ENCODE measurements at places on chromosomes 1 and 21.

DNA sequence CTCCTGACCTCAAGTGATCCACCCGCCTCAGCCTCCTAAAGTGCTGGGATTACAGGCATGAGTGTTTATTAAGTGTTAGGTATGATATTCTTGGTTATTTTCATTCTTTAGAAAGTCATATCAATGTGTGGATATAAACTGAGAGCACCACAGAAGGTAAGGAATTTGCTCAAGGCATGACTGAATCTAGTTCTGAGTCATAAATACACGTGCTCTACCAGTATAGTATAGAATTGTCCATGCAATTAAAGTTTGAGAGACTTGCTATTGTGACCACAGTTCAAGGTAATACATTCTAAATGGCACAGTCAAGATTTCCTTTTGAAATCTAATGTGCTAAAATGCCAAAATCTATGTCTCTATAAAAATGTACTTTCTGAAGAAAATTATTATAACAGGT lies 401.1 kb upstream of the CHRM3 start:
- DNase-seq = no peak

DNA sequence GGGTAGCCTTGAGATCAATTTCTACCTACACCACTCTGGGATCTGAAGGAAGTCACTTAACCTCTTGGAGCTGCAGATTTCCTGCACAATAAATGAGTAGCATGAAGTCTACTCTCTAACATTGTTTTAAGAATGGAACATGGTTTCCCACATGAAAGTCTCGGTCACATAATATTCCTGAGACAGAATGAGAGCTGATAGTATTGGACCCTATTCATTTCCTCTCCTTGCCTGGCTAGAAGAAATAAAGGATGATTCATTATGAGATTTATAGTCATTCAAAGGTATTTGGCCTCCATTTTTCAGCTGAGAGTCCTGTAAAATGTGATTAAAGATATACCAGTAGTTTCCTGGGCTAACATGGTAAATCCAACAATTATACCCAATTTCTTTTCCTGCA lies 56.7 kb downstream of the ARHGAP29 start:
- DNase-seq = no peak

GRCh38 chr1:116538544-116538943 lies 32.3 kb downstream of the CD58 start:
- no peak for DNase-seq

GRCh38 chr1:34306568-34306967 lies 129.9 kb downstream of the C1orf94 start:
- DNase-seq = no peak

DNA sequence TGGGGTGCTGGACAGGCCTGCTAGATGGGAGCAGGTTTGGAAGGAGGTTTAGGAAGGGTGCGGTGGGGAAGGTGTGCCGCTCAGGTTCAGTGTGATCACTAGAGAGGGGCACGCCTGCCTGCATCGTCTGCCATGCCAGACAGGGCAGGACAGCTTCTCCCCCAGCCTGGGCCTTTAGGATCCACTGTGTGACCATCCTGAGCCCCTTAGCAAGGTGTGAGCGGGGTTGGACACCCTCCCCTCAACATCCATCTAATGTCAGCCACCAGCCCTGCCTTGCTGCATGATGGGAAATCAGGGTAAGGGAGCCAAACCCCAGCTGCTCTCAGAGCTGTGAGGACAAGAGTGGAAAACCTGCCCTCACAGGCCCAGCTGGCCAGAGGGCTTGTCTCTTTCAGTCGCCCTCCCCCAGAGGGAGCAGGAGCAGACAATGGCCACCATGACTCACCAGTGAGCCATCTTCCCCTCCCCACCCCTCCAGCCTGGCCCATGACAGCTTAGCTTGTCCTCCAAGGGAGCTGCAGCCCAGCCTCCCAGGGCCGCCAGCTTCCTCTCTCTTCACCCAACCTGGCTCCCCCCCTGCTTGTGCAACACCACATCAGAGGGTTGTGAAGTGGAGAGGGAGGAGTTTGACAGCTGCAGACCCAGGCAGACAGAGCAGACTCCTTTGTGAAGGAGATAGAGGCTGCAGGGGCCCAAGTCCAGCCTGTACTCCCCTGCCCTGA lies 37.0 kb downstream of the NUAK2 start:
- DNase-seq = peak; percentile 96

- no peak for DNase-seq
Observed at GRCh38 chr1:204511366-204511765, 4.8 kb upstream of the MDM4 start.

DNA sequence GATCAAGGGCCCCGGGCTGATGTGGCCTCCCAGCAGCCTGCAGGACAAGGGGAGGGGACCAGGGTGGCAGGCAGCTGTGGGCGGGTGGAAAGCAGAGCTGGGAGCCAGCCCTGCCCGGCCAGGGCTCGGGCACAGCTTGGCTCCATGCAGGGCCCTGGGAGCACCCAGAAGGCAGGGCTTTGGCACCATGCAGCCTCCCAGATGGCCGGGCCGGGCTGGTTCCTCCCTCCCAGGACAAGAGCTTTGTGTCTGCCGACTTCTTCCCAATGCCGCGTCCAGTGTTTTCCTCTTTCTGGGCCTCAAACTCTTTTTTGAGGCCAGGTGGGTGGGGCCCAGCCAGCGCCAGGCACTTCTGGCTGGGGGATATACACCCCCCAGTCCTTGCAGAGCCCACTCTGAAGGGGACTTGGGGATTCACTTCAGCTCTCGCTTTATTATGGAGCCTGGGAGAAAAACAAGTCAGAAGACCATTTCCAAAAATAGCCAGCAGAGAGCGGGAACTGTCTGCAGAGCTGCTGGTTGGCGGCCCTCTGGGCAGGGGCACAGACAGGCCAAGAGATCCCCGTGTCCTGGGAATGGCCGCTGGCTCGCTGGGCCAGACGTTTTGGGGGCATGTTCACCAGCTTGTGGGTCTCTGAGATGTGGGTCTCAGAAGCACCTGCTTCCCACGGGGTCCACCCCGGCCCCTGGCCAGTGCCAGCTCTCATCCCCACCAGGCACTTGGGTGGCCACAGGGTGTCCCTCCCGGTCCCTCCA lies 103.8 kb upstream of the ARHGEF16 start:
- no peak for DNase-seq

DNA sequence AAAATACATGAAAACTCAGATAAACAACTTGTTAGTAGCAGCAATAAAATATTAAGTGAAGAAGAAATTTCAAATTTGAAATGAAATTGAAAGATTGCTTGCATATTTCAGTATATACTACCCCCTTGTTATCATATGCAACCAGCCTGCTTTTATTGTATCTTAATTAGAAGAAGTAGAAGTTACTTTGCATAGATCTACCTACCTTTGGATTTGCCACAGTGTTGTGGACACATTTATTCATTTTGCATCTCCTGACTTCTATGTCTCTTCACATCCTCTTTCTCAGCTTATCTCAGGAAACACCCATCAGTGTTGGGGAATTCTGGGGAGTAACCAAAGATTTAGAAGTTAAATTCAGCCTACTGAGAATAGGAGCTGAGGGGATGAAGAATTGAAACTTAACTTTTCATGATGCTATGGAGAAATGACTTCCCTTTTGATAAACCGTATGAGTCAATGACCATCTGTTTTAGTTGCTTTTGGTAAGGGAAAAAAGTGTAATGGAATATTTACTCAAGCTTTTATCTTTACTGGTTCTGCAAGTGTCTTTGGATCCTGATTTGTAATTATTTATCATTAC lies 96.9 kb downstream of the RGL1 start:
- DNase-seq = no peak

DNA sequence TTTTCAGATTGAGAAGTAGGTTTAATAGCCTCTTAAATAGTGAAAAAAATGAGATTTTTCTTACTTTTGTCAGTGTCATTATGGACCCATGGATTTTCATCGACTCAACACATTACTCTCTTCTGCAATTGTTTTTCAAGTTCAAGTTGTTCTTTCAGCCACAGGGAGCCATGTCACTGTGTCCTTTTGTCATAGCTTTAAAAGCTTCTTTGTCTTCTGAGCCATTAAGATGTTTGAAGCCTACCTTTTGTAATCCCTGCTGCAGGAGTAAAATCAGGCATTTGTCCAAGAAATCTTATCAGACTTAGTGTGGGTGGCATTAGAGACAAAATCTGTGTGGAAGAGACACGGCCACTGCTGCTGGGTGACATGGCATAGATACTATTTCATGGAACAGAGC lies 92.8 kb upstream of the ZP4 start:
- no peak for DNase-seq

DNA sequence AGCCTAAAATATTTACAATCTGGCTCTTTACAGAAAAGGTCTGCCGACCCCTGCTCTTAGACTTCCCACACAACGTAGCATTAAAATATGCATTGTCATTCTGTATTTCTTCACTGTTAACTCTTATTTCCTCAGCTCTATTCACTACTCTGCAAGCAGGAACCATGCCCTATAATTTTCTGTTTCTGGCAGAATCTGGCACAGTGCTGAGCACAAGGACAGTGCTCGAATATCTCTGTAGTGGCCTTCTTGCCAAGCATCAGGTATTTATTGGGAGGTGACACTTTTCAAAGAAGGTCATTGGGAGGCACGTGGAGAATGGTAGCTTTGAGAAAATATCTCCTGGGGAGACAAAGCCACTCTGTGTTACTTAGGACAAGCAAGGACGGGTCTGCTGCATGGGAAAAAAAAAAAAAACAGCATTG lies 77.9 kb downstream of the PSMG1 start:
- no peak for DNase-seq

DNA sequence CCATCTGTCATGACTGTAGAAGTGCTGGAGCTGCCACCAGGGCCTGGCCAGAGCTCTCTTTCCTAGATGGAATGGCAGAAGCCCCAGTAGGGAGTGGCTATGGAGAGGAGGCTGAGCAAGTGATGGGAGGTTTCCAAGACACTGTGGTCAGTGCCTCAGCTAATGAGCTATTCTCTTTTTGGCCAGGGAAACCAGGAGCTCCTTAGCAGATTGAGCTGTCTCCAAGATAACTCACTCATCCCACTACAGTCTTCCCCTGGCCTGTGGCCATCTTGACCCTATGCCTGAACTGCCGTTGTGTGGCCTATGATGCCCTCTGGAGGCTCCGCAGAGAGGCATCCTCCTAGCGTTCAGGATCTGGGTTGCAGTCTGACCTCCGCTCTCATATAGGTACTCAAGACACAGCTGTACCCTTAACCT lies 60.5 kb downstream of the ERI3 start:
- peak; percentile 98 for DNase-seq

- DNase-seq = peak; percentile 91
Observed at GRCh38 chr1:182391362-182392049, at the start of gene GLUL. GLUL (minus strand) TSS chr1:182391790; CDS start chr1:182388737, 3,053 bp downstream.

DNA sequence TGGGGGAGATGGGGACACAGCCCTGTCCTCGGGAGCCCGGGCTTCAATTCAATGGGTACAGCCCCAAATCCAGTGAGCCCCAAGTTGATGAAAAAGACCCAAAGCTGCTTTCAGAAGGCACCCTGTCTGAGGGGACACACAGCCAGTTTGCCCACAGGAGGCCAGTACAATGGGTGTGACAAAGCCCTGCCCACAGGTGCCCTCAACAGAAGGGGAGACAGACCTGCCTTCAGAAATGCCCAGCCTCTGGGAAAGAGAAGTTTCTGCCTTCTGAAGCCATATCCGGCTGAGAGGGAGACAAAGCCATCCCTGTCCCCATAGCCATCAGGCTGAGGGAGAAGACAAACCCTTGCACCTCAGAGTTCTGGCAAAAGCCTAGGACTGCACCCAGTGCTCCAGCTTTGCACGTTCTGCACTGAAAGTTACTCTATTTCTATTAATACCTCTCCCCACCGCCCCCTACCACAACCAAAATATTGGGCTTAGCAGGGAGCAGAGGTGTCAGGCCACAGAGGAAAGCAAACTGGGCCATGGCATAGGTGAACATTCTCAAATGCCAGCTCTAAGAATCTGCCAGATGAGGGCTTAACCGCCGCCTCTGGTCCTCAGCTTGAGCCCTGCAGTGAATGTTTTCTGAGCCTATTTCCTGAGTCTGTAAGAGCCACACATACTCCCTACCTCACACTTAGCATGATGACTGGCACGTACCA lies 18.0 kb upstream of the PTAFR start:
- no peak for DNase-seq

DNA sequence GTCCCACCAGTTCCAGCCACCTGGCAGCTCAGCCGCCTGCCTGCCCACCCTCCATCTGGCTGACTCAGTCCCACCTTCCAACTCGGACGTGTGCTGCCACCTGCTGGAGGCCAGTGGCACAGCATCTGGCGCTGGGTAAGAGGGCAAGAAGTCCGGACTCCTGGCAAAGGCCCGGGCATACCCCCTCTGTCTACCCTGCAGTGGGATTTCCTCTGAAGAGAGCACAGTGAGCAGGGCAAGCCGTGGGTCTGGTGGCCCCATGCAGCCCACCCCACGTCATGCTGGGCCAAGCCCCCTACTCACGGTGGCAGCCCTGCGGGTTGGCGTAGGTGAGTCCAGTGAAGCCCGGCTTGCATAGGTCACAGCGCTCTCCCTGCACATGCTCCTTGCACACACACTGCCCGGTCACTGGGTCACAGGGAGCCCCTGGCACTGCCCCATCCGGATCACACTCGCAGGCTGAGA lies 24.5 kb downstream of the LAMB3 start:
- peak; percentile 60 for DNase-seq

- no peak for DNase-seq
Observed at GRCh38 chr1:79716447-79716846, 709.9 kb upstream of the ADGRL4 start.

- DNase-seq = no peak
Observed at GRCh38 chr1:162716552-162716951, 74.0 kb upstream of the HSD17B7 start.

DNA sequence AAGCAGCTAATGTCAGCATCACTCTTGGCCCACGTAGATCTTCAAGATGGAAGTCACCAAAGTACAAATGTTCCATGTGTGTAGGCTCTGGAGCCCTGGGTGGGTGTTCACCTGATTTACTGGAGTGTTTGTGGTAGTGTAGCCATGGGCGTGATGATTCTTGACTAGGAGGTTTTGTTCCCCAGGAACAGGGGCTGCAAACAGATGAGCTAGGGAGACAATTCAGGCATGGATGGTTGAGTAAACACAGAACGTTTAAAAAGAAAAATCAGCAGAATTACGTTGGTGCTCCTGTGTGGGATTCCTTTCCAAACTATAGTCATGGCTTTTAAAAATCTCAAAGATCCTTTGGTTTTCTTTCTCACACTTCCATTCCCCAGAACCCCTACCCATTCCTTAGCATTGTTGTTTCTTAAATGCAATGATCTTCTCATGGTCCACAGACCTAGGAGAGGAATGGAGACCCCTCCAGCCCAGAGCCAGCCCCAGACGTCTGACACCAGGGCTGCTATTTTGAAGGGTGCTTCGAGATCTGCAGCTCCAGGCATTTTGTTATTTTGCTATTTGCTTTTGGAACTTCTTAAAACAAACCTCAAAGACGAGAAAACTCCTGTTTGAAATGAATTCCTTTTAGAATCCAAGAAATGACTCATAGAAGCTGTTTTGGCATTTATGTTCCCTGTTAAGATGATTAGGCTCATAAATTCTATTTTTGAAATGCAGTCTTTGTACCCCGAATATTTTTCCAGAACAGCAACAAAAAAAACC lies 115.1 kb downstream of the ETS2 start:
- no peak for DNase-seq

DNA sequence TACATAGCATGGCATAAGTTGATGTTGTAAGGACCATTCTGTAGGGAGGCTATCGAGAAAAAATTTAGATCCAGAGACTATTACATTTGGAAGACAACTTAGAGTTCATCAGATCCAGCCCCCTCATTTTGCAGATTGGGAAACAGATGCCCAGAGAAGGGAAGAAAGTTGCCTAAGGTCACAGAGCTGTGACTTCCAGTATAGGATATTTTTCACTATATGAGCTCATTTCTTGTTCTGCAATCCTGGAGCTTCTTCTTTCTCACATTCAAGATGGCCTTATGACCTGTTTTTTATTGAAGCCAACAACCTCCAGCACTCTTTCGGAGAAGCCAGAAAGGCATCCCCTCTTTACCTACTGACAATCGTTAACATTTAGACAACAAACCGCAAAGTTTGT lies 421.8 kb upstream of the PLXNA2 start:
- DNase-seq = no peak

Measured in NCI-H510A treated with DMSO at 0.1 percent for 48 hours (cell line).